ENCODE measurements at places on chromosomes 4 and X.

- no peak for DNase-seq
Measured at GRCh38 chr4:99300934-99301333, 10.1 kb upstream of the ADH1A start.

- DNase-seq, result no peak
Measured at GRCh38 chr4:153622778-153623240, 61.3 kb upstream of the TLR2 start.

DNA sequence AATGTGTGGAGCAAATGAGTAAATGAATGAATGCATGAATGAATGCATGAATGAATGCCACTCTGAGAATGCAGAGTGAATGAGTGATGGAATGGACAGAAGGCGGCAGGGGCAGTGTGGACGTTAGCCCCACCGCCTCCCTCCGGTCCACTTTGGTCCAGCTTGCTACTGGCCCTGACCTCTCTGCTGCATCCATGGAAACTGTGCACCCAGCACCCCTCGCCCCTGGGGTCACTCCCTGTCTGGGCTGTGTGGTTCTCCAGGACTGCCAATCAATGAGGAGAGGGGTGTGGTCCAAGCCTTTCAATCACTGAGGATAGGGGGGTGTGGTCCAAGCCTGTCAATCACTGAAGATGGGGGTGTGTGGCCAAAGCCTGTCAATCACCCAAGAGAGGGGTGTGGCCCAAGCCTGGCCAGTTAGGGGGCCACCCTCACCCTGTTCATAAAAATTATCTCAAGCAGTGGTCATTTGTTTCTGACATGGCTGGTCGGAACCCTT lies 39.2 kb upstream of the ASMTL start:
- no peak for DNase-seq

GRCh38 chrX:46125111-46125510 lies 420.1 kb downstream of the ZNF674 start:
- no peak for DNase-seq

GRCh38 chr4:19945501-19945900 lies 306.2 kb upstream of the SLIT2 start:
- no peak for DNase-seq

DNA sequence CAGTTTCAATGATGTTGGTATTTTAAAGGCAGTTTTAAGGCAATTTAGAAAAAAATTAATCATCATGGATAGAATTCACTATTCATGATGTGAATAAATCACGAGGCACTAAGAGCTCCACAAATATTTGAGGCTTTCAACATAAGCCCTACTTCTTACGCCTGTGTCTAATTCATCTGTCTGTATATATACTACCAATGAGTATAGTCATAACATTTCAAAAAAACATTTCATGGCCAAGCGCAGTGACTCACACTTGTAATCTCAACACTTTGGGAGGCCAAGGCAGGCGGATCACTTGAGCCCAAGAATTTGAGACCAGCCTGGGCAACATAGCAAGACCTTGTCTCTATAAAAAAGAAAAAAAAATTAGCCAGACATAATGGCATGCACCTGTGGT lies 56.5 kb downstream of the FBXL5 start:
- DNase-seq, result no peak

- no peak for DNase-seq
Measured at GRCh38 chr4:126470862-126471261, 1156.1 kb downstream of the FAT4 start.

DNA sequence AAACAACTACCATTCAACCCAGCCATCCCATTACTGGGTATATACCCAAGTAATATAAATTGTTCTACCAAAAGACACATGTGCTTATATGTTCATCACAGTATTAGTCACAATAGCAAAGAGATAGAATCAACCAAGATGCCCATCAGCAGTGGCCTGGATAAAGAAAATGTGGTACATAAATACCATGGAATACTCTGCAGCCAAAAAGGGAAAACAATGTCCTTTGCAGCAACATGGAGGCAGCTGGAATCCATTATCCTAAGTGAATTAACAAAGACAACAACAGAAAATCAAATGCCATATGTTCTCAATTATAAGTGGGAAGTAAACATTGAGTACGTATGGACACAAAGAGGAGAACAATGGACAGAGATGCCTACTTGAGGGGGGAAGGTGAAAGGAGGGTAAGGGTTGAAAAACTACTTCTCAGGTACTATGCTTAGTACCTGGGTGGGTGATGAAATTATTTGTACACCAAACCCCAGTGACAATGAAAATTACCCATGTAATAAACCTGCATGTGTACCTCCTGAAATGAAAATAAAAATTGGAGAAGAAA lies 632.1 kb upstream of the AADAT start:
- no peak for DNase-seq
